ENCODE measurements at places on chromosomes 5 and 9.

- no peak for DNase-seq
Observed at GRCh38 chr5:15255576-15255975, 244.4 kb upstream of the FBXL7 start.

GRCh38 chr5:113063927-113064326 is 87.3 kb downstream of the DCP2 start:
- DNase-seq, result no peak

DNA sequence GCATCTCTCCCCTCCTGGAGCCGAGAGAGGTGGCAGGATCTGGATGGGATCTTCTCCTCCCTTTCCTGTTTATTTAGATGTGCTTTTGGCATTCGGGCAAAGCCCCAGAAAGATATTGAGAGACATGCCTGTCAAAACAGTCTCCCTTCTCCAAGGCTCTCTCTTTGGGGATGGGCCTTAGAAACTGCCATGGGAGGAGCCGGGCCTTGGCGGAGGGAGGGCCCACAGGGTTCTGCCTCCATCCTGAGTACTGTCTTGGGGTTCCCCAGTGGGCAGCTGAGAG is 41.9 kb downstream of the DAB2IP start:
- DNase-seq, result no peak

GRCh38 chr9:37776328-37776727 is 8.5 kb downstream of the EXOSC3 start:
- DNase-seq, result no peak

- no peak for DNase-seq
Observed at GRCh38 chr5:116492016-116492623, 82.5 kb downstream of the SEMA6A start.

GRCh38 chr5:142922223-142922952 is 152.2 kb downstream of the ARHGAP26 start:
- DNase-seq, result no peak

GRCh38 chr9:83056174-83056573 is 6.8 kb downstream of the RASEF start:
- no peak for DNase-seq

GRCh38 chr5:62305358-62305714 is 670 bp upstream of the KIF2A start:
- DNase-seq, result peak; percentile 4

DNA sequence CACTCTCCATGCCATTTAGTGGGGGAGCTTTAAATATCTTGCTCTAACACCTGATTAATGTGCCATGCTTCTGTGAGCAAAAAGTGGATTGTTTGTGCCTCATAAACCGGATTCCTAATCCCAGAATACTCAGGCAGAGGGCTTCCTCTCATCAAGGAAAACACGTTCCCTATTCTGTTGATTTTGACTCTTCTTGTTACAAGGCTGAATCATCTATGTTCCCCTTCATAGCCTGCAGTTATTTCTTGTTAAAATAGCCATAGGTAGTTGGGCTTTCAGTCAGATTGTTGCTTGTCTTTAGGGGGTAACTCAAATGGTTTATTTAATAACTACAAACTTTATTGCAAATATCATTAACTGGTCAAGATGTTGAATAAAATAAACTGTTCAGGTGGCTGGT is 26.6 kb downstream of the ROPN1L start:
- no peak for DNase-seq

- DNase-seq, result no peak
Observed at GRCh38 chr5:168209997-168210396, 81.4 kb upstream of the WWC1 start.

DNA sequence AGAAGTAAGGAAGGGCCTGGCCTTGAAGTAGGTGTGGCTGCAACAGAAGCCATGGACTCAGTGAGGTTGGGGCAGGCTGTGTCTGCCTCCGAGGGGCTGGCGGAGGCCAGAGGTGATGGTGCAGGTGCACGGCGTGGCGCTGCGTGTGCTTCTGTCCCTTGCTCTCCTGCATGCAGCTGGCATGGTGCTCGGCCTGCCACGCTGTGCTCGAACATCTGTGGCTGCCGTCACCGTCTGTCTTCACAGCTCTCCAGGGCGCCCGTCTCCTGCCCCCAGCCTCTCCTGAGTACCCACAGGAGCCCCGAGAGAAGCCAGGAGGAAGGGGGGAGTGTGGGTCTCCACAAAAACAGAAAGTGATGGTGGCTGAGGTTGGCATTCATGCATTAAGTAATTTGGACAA is 193.7 kb downstream of the CACNA1B start:
- DNase-seq, result no peak

- DNase-seq, result no peak
Observed at GRCh38 chr5:82176115-82176814, 101.9 kb downstream of the RPS23 start.

GRCh38 chr5:103943230-103943629 is 380.6 kb upstream of the NUDT12 start:
- DNase-seq, result no peak

DNA sequence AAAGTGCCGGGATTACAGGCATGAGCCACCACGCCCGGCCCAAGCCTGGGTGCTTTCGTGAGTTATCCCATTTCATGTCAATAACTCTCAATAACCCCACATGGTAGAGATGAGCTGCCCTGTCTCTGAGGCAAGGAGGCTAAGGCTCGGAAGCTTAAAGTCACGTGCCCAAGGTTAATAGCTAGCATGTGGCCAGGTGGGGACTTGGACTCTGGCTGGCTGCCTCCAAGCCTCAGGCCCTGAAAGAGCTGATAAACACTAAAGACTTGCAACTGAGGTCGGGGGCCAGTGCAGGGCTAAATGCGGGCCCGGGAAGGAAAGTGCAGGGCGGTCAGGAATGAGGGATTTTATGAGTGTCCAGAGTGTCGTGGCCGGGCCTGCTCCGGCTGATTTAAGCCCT is 30.9 kb upstream of the BARHL1 start:
- no peak for DNase-seq

DNA sequence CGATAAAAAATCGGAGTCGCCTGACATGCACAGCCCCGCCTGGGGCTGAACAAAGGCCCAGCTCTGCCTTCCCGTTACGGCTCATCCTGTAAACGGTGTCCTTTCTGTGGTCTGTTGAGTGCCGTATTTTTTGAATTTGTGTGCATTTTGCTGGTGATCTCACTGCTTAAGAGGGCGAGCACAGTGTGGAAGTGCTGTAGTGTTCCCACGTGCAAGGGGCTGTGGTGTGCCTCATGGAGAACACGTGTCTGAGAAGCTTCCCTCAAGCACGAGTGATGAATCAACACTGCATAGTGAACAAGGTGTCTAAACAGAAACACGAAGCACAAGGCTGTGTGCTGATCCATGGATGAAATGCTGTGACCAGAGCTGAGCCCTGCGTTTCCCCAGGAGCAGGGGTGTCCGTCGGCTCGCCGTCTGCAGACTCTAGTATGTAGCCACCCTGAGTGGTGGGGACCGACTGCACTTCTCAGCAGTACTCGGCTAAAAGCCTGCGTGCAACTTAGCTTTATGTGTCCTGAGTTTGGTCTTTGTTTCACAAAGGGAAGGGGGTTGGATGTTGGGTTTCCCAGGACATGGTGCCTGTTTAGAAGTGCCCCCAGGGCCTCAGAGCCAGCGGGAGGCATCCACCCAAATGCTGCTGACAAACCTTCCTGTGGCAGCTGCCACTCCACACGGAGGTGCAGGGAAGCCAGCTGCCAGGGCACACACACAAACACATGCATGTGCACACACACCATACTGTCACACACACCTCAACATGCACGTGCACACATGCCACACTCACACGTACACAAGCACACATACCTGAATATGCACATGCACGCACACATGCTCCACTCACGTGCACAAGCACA is 77.2 kb upstream of the IRX4 start:
- DNase-seq, result no peak

- DNase-seq, result no peak
Observed at GRCh38 chr5:132049093-132049492, 11.4 kb upstream of the IL3 start.
